Calu3 (cell line): ENCODE measurements at places on chromosomes 6 and 20. TPM values are rescaled to one million over a fixed set of nuclear protein-coding genes. Genes with fewer than 3 reads are reported as not detected.

GRCh38 chr20:61449057-61449609, 197.1 kb downstream of the CDH4 start:
- DNase-seq, result no peak

GRCh38 chr20:53829724-53830521, 236.3 kb upstream of the ZNF217 start:
- DNase-seq, result no peak

DNA sequence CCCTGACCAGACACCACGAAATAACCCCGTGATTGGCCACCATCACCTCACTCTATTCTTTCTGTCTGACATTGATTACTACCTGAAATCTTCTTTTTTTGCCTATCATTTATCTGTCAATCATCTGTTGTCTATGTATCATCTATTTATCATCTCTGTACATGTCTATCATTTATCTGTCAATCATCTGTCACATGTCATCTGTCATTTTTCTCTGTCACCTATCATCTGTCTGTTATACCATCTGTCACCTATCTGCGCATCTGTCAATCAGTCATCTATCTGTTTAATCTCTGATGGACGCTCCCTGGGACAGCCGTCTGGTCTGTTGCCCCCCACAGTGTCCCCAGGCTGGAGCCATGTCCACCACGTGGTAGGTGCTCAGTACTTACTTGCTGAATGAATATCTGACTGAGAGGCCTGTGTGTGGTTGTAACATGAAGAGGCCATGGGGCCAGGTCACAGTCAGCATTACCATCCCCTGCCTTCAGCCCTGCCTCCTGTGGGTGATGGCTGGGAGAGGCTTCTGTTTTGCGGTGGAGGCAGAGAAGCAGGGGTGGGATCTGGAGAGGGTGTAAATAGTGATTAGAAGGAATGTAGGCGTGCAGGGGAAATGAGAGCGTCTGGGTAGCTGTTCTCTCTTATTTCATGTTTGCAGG, 302.7 kb downstream of the QKI start:
- no peak for DNase-seq

- no peak for DNase-seq
These were observed 101.8 kb downstream of the TNFAIP3 start for GRCh38 chr6:137968901-137969300.

Gene GRM4
- not detected in 2 replicates for total RNA-seq

Gene TRIM10
- total RNA-seq, result 1.8 and 2.7 TPM in 2 replicates

- DNase-seq, result no peak
These were observed 24.5 kb downstream of the PLCG1 start for GRCh38 chr20:41161886-41162285.

Gene DLGAP4
- total RNA-seq, result 66.4 and 74.7 TPM in 2 replicates

DNA sequence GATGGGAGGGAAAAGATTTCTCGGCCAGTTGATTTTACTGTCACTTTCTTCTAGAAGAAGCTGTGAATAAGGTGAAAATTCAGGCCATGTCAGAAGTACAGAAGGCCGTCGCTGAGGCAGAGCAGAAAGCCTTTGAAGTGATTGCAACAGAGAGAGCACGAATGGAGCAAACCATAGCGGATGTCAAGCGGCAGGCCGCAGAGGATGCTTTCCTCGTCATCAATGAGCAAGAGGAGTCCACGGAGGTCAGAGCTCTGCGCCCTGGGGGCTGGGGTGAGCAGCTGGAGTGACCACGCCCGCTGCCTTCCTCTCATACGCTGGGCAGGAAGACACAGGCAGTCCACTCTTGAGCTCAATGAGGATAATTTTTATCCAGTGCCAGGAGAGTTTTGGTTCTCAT, 21.8 kb upstream of the C20orf144 start:
- no peak for DNase-seq

- no peak for DNase-seq
These were observed 12.0 kb upstream of the RAET1E start for GRCh38 chr6:149909701-149910470.

- no peak for DNase-seq
These were observed 517.8 kb downstream of the CDH26 start for GRCh38 chr20:60476045-60476444.
